Stimulated activated CD8-positive, alpha-beta memory T cell treated with anti-CD3 and anti-CD28 coated beads, Interleukin-4, amount 100 ng/mL, for 4 hours (primary cell): ENCODE measurements at places on chromosomes 3 and 15.

GRCh38 chr3:114384558-114384903, 90.7 kb downstream of the TIGIT start:
- DNase-seq, result no peak

DNA sequence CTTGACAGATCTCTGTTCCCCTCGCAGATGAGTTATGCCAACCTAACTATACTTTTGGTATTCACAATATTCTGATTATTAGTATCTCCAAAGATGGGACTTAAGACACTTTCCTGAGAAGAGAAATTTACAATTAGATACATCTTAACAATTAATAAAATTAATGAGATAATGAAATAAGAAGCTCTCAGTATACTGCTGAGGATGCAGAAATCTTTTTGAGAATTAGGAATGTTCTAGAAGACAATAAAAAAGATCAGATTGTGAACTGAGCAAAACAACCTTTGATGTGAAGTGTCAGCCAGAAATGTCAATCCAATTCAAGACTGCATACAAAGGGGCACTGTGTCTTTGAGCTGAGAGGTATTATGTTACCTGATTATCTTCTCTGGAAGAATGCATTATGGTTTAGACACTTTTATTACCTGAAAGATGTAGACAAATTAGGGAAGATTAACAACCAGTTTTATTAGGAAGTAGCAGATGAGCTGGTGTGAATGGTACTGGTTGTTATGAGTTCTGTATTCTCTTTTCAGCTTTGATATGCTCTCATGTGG, 262.9 kb downstream of the TIGIT start:
- no peak for DNase-seq

DNA sequence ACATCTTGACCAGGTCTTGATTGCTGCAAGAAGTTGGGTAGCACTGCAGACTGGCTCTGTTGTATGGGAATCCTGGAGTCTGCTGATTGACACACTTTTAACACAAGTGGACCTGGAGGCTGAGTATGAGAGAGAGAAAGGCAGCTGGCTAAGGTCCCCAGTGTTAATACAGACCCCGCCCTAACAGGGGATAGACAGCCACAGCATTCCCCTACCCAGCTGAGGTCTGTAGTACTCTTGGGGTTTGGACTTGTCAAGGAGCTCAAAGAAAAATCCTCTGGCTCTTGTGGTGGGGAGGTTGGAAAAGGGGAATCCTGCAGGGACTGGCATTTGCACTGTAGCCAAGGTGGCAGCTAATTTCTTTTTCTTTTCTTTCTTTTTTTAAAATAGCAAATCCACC, 192.7 kb downstream of the ZNF621 start:
- DNase-seq, result no peak

GRCh38 chr3:20857636-20858035, 671.6 kb upstream of the SGO1 start:
- DNase-seq, result no peak

- no peak for DNase-seq
Measured at GRCh38 chr3:126908752-126909275, 74.1 kb upstream of the PLXNA1 start.

- peak; percentile 45 for DNase-seq
Measured at GRCh38 chr15:90001683-90002427, 731 bp downstream of the ZNF710 start.

DNA sequence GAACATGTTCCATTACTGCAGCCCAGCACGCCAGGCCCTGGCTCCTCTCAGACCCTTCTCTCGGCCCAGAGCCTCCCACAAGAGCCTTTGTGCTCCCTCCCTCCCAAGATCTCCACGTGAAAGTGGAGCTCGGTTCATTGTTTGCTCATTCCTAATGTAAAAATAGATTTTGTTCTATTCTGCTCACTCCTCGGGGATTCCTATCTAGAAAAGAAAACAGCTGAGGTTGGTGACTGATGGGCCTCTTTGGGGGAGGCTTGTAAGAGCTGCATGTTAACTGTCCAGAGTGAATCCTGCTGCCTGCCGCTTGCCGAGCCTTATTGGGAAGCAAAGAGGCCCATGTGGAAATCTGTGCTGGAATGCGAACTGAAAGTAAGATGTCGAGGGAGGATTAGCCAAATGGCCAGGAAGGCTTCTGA, 267.1 kb downstream of the LRTM1 start:
- no peak for DNase-seq

GRCh38 chr3:58167431-58168351, 43.1 kb downstream of the DNASE1L3 start:
- peak; percentile 6 for DNase-seq

- no peak for DNase-seq
Measured at GRCh38 chr3:8739757-8740504, 6.3 kb downstream of the CAV3 start.

GRCh38 chr15:52382647-52383046, 87.0 kb upstream of the MYO5C start:
- no peak for DNase-seq

DNA sequence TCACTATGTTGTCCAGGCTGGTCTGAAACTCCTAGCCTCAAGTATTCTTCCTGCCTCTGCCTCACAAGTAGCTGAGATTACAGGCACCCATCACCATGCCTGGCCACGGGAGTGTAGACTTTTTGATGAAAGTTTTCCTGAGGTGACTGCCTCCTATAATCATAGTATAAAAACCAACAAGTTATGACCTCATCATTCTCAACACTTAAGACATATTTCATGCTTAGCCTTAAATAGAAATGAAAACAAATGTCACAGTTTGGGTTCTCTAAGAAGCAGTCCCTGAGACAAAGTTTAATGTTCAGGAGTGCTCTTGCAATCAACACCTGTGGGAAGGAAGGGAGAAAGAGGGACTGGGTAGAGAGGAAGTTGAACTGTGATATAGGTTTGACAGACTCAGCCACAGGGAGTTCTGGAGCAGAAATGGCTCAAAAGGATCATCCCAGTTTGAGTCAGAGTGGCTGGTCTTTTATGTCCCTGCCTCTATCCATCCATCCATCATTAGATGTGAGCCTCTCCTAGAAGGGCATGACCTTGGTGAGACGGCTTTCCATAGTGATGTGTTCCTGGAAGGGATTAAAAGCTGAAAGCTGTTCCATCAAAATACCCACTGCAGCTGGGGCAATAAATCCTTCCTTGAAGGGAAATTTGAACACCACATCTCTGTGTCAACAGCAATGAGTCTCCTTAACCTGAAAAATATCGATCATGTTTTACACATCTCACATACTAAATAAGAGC, 16.2 kb upstream of the ABHD5 start:
- DNase-seq, result no peak

GRCh38 chr15:35444557-35445204, 101.3 kb downstream of the DPH6 start:
- no peak for DNase-seq

DNA sequence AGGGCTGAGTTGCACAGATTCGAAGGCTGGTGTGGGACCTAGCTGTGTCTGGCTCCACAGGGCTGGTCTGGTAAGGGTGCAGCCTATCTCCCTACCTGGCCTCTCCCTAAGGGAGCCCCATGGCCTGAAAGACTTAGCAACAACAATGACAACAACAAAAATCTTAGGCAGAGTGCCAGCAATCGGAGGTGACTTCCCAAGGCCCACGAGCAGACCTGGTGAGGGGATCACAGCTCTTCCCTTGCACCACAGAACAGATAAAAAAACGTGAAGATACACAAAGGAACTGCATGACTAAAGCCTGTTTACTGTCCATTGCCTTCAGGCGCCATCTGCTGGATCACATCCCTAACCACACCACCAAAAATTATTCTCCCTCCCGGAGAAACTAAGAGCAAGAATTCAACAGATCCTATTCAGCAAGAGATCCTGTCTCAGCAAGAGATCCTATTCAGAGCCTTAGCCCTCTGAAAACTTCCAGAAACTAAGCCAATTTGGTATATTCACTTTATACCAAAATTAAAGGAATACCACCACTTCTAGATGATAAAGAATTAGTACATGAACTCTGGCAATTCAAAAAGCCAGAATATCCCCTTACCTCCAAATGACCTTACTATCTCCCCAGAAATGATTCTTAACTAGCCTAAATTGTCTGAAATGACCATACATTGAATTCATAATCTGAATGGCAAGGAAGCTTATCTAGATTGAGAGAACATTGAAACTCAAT, 24.1 kb upstream of the OR5K4 start:
- no peak for DNase-seq

- no peak for DNase-seq
Measured at GRCh38 chr3:45887759-45888511, 1.6 kb downstream of the CCR9 start.

GRCh38 chr3:72441284-72441994, 406.8 kb downstream of the SHQ1 start:
- no peak for DNase-seq

DNA sequence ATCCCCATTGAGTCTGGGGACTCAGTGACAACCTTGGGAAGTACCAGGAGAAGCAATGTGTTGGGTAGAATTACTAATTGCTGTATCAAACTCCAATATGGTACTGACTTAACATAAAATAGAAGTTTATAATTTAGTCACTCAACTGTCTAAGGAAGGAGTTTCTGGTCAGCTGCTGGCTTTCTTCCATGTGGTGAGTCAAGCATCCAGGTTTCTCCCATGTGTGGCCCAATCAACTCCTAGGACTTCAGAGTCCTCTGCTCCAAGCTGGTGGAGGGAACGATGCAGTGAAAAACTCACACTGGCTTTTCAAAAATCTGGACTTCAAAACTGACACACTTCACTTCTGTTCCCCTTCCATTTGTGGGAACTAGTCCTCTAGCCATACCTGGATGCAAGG, 25.2 kb downstream of the WNT5A start:
- no peak for DNase-seq

DNA sequence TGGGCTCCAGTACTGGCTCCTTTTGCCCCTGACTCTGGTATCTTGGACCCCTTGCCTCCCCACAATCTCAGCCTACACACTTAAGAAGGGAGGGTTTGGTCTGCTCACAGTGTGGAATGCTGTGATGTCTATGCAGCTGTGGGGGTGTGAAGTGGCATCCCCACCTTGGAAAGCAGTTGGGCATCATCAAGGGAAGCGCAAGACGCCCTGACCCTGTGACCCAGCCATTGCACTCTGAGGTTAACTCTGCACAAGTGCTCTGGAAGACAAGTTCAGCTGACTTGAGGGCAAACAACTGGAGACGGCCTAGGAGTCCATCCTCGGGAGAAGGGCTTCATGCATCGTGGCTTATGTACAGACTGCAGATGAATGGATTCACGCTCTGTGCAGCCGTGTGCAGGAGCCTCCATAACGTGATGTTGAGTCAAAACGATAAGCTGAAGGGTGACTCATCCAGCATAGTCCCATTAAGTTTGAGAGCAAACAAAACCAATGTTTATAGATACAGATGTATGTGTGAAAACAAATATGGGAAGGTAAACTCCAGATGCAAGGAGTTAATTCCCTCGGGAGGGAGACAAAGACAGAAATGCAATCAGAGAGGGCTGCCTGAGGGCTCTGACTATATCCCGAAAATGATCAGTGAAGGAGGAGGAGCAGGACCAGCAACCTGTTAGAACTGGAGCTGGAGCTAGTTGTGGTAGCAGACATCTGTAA, 86.8 kb downstream of the LSM3 start:
- DNase-seq, result no peak

- no peak for DNase-seq
Measured at GRCh38 chr3:129745253-129745652, 138.8 kb upstream of the PLXND1 start.

- DNase-seq, result no peak
Measured at GRCh38 chr3:31522152-31522551, 10.6 kb upstream of the STT3B start.

GRCh38 chr3:183854318-183855035, 29.1 kb upstream of the MAP6D1 start:
- no peak for DNase-seq

GRCh38 chr3:67453628-67454027, 200.8 kb downstream of the SUCLG2 start:
- DNase-seq, result no peak

GRCh38 chr15:89383365-89384175, 48.9 kb upstream of the POLG start:
- DNase-seq, result no peak

DNA sequence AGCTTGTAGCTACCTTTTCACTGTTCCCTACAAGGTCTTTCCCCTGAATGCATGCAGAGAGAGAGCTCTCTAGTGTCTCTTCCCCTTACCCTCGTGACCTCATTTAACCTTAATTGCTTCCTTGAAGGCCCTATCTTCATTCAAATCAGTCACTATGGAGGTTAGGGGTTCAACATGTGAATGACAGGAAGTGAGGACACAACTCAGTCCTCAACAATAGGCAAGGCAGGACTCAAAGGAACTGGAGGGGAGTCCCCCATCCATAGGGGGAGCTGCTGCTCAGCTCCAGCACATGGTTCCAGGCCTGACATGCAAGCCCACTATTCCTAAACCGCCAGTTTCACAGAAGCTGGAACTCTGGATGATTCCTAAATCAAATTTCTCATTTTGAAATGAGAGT, 33.8 kb upstream of the GYG1 start:
- DNase-seq, result no peak

DNA sequence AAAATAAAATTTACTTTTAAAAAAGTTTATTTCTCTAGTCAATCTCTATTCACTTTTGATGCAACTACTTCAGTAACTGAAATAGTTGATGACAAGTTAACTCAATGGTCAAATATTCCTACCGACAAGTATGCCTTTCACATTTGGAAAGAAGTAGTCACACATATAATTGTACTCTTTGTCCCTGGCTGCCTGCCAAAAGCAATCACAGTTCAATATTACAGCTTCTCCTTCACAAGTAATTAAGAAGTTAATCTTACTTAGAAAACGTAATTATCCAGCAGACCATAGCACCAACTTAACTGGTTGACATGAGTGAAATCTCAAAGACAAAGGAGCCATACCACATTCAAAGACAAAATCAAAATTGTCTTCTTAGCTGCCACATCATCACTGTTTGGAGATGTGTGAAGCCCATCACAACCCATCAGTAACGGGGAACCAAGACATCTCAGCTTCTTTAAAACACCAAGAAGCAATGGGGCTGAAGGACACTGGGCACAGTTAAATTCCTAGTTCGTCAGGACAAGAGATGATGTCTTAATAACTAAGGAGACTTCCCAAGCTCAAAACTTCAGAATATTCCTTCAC, 86.1 kb downstream of the PLCH1 start:
- DNase-seq, result no peak

DNA sequence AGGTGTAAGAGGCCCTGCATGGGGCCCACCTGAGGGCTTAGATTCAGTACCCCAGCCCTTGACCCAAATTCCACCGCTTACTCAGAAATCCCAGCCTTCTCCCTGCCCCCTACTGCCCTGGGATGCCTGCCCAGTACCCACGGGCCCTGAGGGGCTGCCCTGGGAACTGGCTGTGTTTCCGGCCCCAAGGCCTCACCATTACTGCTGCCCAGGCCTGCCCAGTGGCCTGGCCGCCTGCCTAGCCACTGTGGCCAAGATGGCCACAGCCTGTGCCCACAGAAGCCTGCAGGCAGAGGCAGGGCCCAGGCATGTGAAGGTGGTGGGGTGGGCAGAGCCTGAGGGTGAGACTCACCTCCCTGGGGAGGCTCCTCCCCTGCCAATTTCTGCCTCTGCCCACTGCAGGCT, 6.1 kb upstream of the PRKCD start:
- no peak for DNase-seq

GRCh38 chr15:74683758-74684157, 12.1 kb downstream of the EDC3 start:
- no peak for DNase-seq

GRCh38 chr3:23202921-23203707, at the start of gene UBE2E2:
UBE2E2 (plus strand) TSS chr3:23203327.
- DNase-seq, result no peak

- DNase-seq, result no peak
Measured at GRCh38 chr15:29968099-29968894, 114.5 kb upstream of the GOLGA8J start.
